ENCODE measurements at places on chromosomes 7 and 10.

GRCh38 chr10:114931072-114931679, 6.8 kb upstream of the TRUB1 start:
- DNase-seq, result no peak

DNA sequence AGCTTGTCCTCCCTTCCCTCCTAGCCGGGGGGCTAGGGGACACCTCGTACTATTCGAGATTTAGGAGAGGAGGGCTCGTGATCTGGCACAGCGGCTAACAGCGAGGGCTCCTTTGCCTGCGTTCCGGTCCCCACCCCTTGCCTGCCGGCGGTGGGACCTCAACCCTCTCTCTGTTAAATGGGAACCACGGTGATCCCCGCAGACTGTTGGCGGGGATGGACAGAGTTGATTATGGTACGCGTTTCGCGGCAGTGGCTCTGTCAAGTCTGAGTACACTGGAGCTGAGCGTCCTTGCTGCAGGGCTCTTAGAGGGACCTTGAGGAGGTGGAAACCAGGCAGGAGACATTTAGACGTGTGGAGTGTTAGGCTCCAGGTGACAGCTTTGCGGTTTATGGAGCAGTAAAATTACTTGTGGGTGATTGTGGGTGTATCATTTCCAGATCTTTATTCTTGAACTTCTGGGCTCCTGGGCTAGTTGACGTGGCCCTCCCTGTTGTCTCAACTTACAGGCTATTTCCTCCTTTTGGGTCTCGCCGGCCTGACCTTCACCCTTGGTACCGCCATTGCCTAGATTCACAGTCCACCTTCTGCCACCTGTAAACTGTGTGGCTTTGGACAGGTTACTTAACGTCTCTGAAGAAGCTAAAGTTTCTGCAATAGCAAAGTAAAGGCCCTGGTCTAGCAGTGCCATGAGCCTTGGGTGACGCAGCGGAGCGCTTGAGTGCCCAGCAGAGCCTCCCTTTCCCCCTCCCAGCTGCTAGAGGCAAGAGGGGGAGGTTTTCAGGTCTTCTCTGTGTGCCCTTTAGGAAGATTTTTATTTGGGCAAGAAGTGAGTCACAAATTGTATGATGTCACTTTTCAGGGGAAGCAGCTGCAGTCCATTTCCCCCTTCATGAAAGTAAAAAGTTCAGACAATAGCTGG, 739 bp downstream of the CASP7 start:
- no peak for DNase-seq

- no peak for DNase-seq
These were observed 107.4 kb upstream of the ABCB5 start for GRCh38 chr7:20508109-20508508.

DNA sequence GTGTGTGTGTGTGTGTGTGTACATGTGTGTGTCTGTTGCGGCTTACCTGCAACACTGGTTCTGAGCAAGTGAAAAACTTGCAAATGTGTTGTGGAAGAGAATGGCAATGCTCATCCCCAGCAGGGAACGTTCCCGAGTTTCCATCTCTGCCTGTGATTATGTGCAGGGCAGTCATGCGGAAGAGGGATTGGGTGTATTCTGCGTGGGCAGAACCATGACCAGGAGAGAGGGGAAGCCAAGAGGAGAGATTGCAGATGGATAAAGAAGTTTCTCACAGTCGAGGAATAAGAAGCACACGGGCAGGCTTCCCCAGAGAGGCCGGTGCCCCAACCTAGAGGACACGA, 99.9 kb downstream of the CTBP2 start:
- DNase-seq, result no peak

DNA sequence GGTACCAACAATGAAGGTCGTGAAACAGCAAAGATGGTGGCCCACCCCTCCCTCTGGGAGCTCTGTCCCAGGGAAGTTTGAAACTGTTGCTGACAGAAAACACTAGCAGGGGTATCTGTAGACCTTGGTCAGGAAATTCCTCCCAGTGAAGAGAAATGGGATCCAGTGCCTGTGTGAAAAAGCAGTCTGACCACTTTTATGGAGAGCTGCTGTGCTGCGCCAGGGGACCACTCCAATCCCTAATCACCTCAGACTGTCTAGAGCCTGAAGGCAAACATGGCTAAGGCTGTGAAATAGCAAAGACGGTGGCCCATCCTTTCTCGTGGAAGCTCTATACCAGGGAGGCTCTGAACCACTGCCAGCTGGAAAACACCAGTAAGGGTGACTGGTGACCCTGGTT, 38.3 kb upstream of the TMEM140 start:
- DNase-seq, result no peak

- DNase-seq, result no peak
These were observed 652 bp upstream of the CALY start for GRCh38 chr10:133337370-133337725.

DNA sequence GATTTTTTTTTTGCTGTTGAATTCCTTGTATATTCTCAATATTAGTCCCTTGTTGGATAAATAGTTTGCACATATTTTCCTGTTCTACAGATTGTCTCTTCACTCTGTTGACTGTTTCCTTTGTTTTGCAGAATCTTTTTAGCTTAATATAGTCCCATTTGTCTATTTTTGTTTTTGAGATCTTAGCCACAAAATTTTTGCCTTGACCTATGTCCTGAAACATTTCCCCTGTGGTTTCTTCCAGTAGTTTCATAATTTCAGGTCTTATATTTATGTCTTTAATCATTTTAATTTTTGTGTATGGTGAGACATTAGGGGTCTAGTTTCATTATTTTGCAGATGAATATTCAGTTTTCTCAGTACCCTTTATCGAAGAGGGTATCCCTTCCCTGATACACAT, 92.7 kb downstream of the LANCL2 start:
- DNase-seq, result no peak

DNA sequence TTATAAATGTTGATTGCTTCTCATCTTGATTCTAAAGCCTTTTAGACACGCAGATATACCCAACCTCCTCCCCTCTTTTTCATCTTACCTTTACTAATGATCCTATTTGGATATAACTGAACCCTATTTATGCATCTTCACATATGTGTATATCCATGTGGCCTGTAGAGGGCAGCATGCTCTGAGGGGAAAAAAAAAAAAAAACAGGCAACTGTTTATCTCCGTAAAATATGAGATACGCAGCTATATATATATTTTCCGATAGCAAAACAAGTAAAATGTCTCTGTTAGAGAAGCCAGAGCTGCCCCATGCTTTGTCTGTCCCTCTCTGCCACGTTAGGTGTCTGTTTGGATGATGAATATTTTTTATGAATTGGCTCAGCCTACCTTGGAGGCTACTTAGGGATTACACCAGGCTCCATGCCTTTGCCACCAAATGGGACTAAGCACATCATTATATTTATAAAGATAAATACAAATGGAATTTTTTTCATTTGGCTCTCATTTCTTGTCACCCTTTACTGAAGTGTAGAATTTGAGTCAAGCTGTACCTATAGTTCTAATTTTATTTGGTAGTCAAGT, 174.8 kb upstream of the FZD1 start:
- no peak for DNase-seq

- no peak for DNase-seq
These were observed 1.4 kb downstream of the PTF1A start for GRCh38 chr10:23193435-23194074.

GRCh38 chr7:67309764-67310549, 313.3 kb downstream of the TYW1 start:
- DNase-seq, result no peak

- no peak for DNase-seq
These were observed 109.8 kb upstream of the NOBOX start for GRCh38 chr7:144513334-144513733.

DNA sequence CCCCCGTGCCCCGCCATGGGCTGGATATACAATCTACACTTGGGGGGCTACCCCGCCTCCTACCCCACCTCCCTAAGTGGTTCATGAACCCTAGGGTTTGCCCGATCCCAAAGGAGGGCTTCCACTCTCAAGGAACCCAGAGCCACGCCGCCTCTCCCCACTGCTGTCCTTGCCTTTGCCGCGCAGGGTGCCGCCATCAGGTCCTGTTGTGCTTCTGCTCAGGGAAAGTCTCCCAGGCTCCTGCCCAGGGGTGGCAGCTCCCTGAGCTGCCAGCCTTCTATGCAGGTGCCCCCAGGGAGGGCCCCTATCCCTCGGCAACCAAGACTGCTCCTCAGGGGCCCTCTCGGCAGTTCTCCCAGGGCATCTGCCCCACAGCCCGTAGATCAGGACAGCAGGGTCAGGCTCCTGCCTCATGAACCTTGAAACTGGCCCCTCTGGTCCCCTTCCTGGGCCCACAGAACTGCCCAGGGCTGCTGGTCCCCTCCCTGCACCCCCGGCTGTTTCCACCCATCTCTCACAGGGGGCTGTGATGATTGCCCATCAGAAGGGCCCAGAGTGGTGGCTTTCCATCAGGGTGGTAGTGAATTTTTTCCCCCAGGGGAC, 13.0 kb upstream of the PCBD1 start:
- DNase-seq, result no peak

DNA sequence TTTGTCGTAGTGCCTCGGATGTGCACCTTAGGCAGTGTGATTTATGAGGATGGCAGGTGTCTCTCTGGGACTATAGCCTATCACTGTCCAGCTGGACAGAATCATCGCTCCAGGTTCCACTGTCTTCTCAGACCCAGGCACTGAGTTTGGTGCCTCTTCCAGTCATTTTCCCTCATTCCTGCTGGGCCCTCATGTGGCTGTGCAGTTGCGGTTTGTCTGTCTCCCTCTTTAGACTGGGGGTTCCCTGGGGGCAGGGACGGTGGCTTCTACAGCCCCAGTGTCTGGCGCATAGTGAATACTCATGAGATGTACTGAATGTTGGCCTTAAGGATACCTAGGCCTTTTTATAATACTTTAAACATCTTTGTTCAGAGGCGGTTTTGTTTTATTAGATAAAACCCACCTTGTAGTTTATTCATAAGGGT, 28.9 kb downstream of the CCM2 start:
- DNase-seq, result no peak

- DNase-seq, result no peak
These were observed 162.9 kb upstream of the TCERG1L start for GRCh38 chr10:131474416-131474815.

DNA sequence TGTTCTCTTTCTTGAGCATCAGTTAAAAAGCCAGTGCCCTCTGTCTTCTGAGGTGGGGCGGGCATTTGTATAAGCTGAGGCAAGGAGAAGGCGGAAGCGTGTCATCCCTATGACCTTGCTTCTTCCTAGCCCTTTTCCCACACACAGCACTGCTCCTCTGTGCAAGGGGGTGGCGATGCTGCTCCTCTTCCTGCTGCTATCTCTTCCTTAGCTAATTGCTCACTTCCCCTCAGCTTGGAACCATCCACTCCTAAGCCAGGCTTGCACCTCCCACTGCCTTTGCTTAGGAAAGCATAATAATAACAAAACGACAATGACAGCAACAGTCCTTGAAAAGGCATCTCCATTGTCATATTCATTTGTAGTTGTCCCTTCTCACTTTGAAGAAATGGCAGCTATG, 366.9 kb downstream of the PHTF2 start:
- DNase-seq, result no peak

DNA sequence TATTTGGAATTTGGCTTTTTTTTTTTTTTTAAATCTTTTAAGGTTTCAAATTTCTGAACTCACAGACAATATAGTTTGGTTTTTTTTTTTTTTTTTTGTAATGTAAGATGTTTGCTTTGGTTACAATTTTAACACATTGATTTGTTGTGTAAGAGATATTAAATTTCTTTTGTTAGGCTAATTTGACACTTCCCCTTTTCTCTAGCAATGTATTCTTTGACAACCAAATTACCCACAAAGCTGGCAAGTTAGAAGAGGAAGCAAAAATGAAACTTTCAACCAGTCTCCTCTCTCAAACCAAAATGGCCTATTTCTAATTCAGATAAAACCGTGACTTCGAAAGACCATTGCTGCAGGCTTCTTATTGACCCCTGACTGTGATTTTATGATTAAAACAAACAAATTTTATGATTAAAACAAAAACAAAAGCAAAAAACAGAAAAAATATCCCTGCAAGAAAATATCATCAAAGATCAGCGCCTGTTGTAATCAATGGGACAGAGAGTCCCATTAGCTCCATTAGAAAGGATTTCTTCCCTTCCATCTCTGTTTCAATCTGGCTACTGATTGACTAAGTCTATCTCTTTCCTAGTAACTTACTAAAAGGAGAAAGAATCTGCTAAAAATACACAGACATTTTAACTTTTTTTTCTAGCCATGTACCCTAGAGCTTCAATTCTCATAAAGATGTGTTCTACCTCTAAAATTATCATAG, 489.2 kb downstream of the MDFIC start:
- no peak for DNase-seq

DNA sequence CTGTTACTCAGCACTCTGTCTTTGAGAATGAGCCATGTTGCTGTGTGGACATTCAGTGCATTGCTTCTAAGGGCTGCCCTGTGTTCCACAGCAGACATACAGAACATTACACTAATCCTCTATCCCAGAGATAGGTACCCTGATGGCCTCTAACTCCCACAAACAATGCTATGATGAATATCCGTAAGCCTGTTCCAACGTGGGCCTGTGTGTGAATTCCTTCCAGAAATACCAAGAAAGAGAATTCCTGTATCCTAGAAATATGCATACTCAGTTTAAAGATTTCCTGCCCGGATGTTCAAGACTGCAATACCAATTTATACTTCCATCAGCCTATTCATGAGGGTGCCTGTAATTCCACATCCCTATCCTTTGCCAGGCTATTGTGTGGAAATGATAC, 21.3 kb upstream of the ST8SIA6 start:
- DNase-seq, result no peak

DNA sequence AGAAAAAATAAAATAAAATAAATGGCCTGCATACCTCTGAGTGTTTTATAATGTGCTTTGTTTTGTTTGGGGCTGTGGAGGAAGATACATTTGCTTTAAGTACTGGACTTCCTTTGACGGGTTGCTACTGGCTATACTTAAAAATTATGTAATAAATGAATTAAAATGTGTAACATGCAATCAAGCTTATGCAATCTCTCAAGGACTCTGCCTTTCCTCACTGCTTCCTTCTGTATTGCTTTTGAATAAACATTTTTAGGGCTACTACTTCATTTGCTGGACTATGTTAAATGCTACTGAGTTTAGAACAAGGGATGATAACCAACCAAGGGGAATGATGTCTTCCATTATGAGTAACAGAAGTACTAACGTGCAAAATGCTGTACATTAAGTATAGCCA, 91.6 kb downstream of the ETV1 start:
- no peak for DNase-seq

- DNase-seq, result no peak
These were observed 23.7 kb downstream of the GSDME start for GRCh38 chr7:24733414-24734060.

GRCh38 chr10:127892743-127893142, at the start of gene CLRN3:
Gene CLRN3 (minus strand): TSS chr10:127892941. CDS start chr10:127892784, 157 bp downstream.
- no peak for DNase-seq

- DNase-seq, result no peak
These were observed 69.3 kb downstream of the AP3M1 start for GRCh38 chr10:74081192-74081803.

GRCh38 chr10:50360077-50360850, 108.9 kb upstream of the ASAH2 start:
- no peak for DNase-seq

DNA sequence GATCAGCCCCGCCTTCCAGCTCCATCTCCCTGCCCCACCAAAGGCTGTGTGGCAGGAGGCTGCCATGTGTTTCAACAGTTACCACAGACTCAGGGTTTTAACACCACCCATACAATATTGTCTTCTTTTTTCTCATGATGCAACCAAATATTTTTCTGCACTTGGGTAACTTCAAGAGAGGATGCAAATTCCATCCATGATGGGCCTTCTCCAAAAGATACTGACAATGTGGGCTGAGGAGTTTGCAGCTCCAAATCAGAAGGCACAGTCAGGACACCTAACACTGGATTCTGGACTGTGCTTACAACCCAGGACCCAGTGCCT, 347.9 kb downstream of the GRID1 start:
- DNase-seq, result no peak

- DNase-seq, result no peak
These were observed 23.6 kb downstream of the ABI1 start for GRCh38 chr10:26837139-26837538.

- DNase-seq, result no peak
These were observed 20.6 kb downstream of the CUBN start for GRCh38 chr10:17109046-17109445.

Data from NCI-H1048 (cell line).